Activated CD4-positive, alpha-beta T cell treated with anti-CD3 and anti-CD28 coated beads, Interleukin-2, Interleukin-6, amounts not matched to agents 100 ng/mL and 50 ng/mL, durations not matched to agents 16 hours and 8 hours (primary cell): ENCODE measurements at places on chromosomes 5 and 9.
A peak's percentile ranks its signal among the peaks of the same experiment; 100 is the strongest.

DNA sequence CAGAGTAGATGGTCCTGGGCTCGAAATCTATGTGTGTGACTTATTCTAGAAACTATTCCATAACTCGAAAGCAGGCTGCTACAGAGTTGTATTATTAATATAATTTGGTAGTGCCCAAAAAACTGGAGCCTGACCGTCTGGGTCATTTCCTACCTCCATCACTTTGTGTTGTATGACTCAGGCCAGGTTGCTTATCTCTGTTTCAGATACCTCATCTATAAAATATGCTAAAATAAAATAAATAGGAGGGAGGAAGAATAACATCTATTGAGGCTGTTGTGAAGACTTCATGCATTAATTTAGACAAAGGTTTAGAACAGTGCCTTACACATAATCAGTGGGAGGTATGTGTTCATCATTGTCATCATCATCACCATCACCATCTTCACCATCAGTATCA, 57.7 kb downstream of the PDE4D start:
- DNase-seq = no peak

GRCh38 chr5:150508277-150508640, 328 bp downstream of the NDST1 start:
- DNase-seq = no peak

GRCh38 chr9:129623331-129623730, 2.4 kb upstream of the C9orf50 start:
- DNase-seq = no peak

DNA sequence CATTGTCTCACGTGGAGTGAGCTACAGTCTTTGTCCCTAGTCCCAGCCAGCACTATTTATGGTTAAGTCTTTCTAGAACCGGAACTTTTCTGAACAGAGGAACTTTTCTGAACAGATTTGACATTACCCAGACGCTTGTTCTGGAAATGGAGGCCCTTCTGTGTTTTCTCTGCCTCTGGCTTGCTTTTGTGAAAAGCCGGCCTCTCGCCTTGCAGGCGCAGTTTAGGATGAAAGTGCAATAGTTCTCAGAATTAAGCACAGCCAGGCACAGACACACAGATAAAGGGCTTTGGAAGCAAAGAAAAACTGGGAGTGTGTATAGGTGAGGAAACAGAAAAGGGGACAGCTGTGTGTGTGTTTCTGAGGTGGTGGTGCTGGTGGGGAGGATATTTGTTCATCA, 5.9 kb downstream of the GDNF start:
- no peak for DNase-seq

- DNase-seq = no peak
These were observed 53.4 kb downstream of the ROR2 start for GRCh38 chr9:91896513-91897121.

DNA sequence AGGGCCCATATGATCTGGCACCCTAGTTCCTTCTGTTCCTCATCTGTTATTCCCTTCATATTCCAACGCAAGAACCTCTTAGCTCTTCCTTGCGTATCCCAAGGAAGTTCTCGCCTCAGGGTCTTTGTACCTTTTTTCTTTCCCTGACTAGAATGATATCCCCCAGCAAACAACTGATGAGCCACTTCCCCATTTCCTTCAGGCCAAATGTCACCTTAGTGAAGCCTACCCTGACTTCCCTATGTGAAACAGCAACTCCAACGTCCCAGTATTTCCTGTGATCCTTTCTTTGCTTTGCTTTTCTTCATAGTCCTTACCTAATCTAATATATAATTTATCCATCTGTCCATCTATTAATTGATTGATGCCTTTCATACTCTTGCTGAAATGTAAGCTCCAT, 47.9 kb downstream of the ERCC8 start:
- DNase-seq = no peak

DNA sequence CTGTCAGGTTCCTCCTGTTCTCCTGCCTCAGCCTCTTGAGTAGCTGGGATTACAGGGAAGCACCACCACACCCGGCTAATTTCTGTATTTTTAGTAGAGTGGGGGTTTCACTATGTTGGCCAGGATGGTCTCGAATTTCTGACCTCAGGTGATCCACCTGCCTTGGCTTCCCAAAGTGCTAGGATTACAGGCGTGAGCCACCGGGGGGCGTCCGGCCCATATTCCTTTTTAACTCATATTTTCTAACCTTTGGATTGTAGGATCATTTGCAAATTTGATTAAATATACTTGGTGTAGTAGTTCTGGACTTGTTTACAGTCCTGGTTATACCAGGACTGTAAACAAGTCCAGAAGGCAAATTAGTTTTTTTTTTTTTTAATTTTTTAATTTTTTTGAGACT, 4.3 kb downstream of the TCERG1 start:
- no peak for DNase-seq

DNA sequence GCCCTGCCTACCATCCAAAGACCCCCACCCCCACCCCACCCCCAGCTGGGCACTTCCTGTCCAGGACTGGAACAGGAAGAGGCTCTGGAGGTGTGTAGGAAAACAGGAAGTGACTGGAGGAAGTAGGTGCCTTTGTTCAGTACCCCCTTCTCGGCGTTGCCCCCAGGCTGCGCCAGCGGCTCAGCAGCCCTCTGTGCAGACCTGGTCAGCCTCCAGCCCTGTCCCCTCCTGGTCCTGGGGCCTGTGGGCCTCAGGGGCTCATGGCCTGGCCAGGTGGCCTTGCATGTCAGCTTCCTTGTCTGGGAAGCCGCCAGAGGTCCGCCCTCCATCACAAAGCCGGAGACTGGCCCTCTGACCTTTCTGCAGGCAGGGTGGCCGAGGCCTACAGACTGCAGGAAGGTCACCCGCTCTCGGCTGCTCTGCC, 26.0 kb downstream of the FLT4 start:
- no peak for DNase-seq

DNA sequence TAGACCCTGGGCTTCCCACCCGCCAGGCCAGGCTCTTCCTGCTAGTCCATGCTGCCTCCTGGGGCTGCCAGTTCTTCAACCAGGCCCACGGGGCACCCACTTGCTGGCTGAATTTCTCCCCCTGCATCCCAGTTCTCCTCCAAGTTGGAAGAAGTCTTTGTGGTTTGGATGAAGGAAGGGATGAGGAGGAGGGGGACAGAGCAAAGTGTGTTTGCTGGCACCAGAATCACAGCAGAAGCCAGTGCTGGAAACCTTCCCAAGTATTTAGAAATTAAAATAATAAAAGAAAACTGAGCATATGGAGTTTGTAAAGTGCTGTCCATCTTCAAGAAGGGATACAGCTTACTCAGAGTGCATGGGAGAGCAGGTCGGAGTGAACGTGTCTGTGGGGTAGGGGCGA, 19.4 kb upstream of the UNC5A start:
- no peak for DNase-seq

DNA sequence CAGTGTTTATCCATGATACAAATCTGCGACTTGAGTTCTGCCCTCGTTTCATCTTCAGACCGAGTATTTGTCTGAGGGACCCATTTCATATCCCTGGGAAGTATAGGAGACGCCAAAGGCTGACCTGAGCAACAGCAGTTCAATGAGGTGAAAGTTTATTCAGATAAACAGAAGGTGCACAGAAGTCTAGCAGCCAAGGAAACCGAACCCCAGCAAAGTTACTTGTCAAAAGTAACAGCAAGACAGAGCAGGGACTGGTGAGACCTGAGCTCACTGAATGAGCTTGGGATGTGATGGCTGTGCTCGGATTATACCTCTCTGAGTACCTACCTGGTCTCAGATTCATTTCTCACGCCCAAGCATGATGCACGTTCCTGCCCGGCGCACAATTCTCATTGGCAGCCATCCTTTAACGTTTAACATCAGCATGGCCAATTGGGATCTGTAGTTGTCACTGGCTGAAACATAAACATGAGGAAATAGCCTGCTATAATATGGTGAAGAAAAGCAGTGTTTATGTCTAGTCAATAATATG, 599 bp downstream of the LYRM7 start:
- DNase-seq = peak; percentile 51

DNA sequence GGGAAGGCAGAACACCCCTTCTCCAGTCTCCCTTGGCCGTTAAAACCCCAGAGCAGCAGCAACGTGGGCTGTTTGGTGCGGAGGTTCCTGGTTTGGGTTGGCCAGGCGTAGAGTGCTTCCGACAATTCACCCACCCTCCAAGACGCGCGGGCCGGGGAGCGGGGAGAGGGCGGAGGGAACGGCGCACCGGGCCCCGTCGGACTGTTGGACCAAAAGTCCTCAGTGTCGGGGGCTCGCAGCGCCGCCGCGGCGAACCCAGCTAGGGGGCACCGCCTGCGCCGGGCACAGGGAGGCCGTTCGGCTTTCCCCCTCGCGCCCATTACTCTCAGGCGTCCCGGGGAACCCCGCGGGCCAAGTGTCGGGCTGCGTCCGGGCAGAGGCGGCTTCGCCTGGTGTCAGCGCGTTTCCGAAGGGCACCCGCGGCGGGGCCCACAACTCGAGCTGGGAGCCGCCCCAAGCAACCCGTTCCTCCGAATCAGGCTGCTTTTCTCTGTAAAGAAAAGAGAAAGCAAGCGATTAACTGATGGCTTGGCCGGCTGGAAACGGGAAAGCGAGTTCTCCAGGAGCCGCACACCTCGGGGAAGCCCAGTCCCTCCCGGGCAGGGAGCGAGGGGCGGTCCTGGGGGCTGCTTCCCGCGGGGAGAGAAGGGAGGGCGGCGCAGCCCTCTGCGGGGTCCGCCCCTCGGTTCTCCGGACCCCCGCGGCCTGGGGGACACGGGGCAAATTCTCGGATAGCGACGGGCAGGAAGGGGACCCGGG, 145.5 kb downstream of the ERCC6L2 start:
- peak; percentile 56 for DNase-seq

GRCh38 chr5:74446725-74447241, 193.7 kb downstream of the ENC1 start:
- no peak for DNase-seq

- no peak for DNase-seq
These were observed 162.3 kb downstream of the PBX3 start for GRCh38 chr9:125909459-125909858.

- DNase-seq = no peak
These were observed 36.2 kb downstream of the SLC44A1 start for GRCh38 chr9:105280691-105281090.

GRCh38 chr9:124298646-124299235, 41.0 kb downstream of the NEK6 start:
- DNase-seq = no peak

DNA sequence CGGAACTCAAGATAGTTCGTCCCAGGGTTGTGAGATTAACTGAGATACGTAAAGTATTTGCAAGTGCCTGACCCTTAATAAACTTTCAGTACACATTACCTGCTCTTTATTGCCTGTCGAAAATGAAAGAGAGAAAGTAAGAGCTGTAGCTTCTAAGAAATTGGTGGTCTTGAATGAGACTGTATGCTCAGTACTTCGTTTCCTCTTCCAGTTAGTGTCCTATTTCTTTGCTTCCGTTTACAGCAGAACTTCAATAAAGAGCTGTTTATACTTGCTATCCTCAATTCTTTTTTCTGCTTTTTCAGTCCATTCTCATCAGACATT, 534 bp downstream of the SRFBP1 start:
- DNase-seq = no peak

DNA sequence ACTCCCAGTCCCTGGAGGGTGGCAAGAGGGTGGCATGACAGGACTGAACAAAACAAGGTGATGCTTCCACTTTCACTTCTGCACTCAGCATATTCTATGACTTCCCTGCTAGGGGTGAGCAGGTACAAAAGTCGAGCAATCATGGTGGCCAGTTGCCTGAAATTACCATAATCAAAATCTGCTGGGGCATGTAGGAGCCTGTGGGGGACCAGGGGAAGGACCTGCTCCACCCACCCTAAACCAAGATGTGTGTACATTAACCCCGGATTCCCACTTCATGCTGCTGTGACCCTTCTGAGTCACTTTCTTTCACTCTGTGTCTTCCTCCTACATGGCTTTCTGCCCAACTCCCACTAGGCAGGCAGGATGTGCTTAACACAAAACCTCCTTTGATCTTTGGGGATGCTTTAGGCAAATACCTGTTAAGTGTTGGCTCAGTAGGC, 73.3 kb upstream of the PHF24 start:
- peak; percentile 18 for DNase-seq

- peak; percentile 56 for DNase-seq
These were observed 108.6 kb upstream of the RAD23B start for GRCh38 chr9:107174441-107174840.

DNA sequence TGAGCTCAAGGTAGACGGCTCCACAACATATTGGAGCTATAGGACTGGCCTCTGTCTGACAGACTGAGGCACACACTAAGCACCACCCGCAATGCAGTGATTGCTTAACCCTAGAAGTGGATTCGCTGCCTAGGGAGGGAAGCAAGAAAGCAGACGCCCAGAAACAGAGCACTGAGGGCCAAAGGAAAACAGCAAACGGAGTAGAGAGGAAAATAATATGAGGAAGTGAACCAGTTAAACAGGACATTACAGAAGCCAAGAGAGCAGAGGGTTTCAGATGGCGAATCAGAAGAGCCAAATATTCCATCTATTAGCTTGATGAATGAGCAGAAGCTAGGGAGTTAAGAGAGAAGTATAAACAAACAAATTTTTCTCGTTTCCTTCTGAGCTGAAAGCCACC, 139.2 kb upstream of the LHFPL2 start:
- DNase-seq = no peak

GRCh38 chr9:69122082-69122548, 52.0 kb upstream of the TJP2 start:
- peak; percentile 24 for DNase-seq

- no peak for DNase-seq
These were observed 3.3 kb downstream of the ENHO start for GRCh38 chr9:34519321-34520020.

GRCh38 chr5:112960863-112961504, 15.6 kb upstream of the DCP2 start:
- no peak for DNase-seq

- DNase-seq = no peak
These were observed 123.5 kb downstream of the SMARCA2 start for GRCh38 chr9:2138646-2139045.
